Renal cortex interstitium (tissue), 15 donors: ENCODE measurements at places on chromosomes 12 and 14. TPM values are rescaled to one million over a fixed set of nuclear protein-coding genes. Genes with fewer than 3 reads are reported as not detected.

Gene LRTM2
- 0.30 TPM for polyA plus RNA-seq

Gene PAX9
- 0.24 TPM for polyA plus RNA-seq

Gene ANG
- 3.3 TPM for polyA plus RNA-seq

Gene VWF
- 7.3 TPM for polyA plus RNA-seq

Gene ESRRB
- 6.4 TPM for polyA plus RNA-seq

DNA sequence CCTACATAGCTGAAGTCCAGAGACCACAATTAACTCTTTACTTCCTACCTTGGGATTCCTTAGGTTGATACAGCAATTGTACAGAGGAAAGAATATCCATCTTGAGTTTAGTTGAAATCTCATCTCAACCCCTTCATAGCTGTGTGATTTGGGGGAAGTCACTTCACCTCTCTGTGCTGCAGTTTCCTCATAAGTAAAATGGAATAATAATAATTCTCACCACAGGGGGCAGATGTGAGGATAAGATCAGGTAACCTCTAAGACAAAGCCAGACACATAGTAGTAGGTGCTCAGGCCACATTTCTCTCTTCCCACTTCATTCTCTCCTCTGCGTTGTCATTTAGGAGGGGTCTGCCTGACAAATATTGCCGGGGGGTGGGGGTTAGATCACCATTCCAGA is 6.7 kb downstream of the FOXN4 start:
- DNase-seq = no peak

- no peak for DNase-seq
Measured at GRCh38 chr12:13289653-13290289, 93.2 kb downstream of the EMP1 start.

GRCh38 chr14:94936401-94936892 is 166.5 kb upstream of the GSC start:
- no peak for DNase-seq

DNA sequence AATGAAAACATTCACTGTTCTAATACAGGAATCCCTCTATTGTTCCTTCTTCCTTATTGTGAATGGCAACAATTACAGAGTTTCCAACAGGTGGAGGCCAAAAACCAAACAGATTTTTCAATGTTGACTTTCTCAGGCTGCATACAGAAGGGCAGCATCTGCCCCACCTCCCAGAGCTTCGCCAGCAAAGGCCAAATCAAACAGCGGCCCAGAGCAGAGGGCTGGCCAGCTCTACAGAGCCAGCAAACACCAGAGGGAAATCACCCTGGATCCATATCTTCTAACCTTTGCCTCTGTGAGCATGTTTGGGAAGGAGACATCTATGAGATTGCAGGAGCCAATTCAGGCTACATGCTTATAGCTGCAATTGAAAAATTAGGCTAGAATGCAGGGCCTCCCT is 4.4 kb upstream of the CRACR2A start:
- no peak for DNase-seq

GRCh38 chr12:20375560-20375959 is 7.2 kb downstream of the PDE3A start:
- DNase-seq = no peak

GRCh38 chr12:3655328-3655900 is 97.5 kb downstream of the CRACR2A start:
- no peak for DNase-seq

GRCh38 chr14:72060917-72061316 is 128.7 kb downstream of the RGS6 start:
- DNase-seq = no peak

DNA sequence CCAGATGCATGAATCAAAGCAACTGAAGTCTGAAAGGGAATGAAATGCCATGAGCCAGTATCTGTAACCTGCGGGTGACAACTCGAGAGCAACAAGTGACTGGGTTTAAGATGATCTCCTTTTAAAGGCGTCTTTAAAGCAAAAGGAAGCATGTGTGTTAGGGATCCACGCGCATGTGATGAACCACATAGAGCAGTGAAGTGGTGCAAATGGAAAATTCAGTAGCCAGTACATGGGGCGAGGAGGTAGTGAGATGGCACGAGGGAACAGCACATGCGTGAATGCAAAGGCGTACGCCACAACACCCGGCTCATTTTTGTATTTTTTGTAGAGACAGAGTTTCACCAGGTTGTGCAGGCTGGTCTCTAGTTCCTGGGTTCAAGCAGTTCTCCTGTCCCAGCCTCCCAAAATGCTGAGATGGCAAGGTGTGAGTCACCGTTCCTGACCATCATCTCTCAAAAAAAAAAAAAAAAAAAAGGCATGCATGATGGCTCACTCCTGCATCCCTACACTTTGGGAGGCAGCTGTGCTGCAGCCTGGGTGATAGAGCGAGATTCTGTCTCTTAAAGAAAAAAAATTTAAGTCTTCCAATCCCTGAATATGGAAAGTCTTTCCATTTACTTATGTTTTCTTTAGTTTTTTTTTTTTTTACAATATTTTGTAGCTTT is 24.6 kb upstream of the BCL7A start:
- DNase-seq = no peak

- no peak for DNase-seq
Measured at GRCh38 chr12:124107351-124107750, 134.3 kb downstream of the ZNF664 start.

- DNase-seq = no peak
Measured at GRCh38 chr14:100874051-100874410, 29.5 kb downstream of the RTL1 start.

DNA sequence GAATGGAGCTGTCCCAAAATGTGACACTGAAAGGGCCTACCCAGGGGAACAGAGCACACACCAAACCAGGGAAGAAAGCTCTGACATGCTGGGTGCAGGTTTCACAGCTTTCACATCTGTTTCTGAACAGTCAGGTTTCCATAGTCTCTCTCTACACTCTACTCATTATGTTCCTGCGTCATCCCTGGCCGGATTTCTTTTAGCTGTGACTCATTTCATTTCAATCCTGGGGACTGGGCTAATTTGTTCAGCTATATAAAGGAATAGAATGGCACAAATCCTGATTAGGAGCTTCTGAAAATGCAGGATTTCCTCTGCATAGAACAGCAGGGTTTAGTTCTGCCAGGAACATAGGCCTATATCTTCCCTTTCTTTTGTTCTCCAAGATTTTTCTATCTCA is 649.8 kb downstream of the RPS29 start:
- DNase-seq = no peak

DNA sequence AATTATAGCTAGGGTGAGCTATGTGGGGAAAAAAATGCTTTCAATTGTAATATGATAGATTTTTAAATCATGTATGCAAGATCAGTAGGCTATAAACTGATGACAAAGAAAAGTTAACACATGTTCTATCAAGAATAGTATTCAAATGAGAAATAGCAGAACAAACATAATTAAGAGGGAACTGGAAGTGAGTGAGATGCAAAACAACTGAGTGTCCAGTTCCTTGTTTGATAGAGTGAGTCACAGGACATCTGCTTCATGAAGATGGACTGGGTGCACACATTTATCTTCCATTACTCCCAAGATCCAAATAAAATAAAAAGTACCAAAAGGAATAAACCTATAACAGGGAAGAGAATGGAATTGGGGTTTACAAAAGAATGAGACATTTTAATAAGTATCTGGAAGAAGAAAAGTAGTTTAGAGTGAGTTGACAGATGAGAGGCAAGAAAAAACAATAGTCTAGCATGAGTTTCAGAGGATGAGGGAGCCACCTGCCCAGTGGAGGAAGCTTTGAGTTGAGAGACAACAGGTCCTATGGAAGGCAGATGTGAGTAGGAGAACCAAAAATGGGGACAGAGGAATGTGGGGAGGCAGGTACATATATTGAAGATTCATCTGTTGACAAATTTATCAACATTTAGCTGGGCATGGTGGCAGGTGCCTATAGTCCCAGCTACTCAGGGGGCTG is 178.1 kb upstream of the ARHGAP5 start:
- no peak for DNase-seq

GRCh38 chr12:102873077-102873476 is 44.0 kb downstream of the PAH start:
- no peak for DNase-seq

DNA sequence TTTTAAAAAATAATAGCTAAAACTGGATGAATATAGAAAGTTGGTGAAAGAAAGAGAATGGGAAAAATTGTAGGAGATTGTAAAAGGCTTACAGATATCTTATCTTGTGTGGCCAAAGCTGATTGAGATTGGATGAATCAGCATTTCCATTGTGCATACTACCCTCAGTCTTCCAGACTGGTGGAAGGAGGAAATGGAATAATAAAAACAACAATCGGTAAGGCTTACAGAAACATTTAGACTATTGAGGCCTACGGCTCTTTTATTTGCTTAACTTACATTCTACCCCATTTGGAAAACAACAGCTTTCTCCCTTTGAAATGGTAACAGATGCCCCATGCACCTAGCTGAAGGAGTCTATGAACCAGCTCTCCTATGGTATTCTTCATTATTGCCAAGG is 129.8 kb downstream of the PTPRB start:
- no peak for DNase-seq

GRCh38 chr14:78202163-78202562 is 32.0 kb downstream of the NRXN3 start:
- DNase-seq = no peak

GRCh38 chr14:21201732-21202462 is 46.0 kb upstream of the OR5AU1 start:
- no peak for DNase-seq
